ENCODE measurements at places on chromosomes 13 and 19.
A peak's percentile ranks its signal among the peaks of the same experiment; 100 is the strongest.

- DNase-seq, result no peak
Observed at GRCh38 chr13:39998166-39998565, 342.7 kb downstream of the COG6 start.

DNA sequence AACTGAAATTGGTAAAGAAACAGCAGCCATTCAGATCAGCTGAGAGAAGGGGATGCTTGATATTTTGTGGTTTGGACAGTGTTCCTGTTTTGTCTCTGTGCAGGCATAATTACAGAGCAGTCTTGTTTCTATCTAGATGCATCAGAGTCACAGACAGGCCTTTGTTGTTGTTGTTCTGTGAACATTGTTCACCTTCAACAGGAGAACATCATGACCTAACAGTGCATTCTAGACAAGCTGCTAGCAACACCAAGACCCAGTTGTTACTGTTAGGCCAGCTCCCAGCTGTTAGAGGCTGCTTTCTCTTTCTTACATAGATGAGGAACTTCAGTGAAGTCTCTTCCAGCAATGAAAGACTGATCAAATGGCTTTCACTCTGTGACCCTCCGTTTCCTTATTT lies 8.5 kb upstream of the LSR start:
- DNase-seq, result no peak

GRCh38 chr13:75769141-75769905 lies 133.2 kb downstream of the LMO7 start:
- no peak for DNase-seq

DNA sequence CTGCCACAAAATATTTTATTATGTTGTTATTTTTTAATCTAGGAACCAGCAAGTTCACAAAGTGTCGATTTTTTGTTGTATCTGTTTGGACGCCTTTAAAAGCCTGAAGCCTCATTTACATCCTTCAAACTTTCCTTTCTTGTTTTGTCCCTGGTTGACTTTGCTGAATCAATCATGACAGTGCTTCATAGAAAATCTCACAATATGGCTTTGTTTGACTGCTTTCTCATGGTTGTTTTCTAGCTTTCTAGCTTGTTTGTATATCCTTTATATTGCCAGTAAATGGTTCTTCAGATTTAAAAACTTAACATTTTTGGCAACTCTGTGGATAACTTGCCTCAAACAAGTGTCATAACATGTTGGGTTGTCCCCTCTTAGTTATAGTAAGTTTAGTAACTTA lies 84.1 kb upstream of the ATXN8OS start:
- DNase-seq, result no peak

- DNase-seq, result no peak
Observed at GRCh38 chr13:110346661-110347067, 39.6 kb downstream of the COL4A2 start.

- DNase-seq, result no peak
Observed at GRCh38 chr13:65034266-65034665, 2195.9 kb downstream of the PCDH9 start.

- peak; percentile 31 for DNase-seq
Observed at GRCh38 chr19:6412447-6413091, 12.0 kb downstream of the KHSRP start.

- peak; percentile 58 for DNase-seq
Observed at GRCh38 chr13:48210178-48210577, 22.8 kb upstream of the ITM2B start.

DNA sequence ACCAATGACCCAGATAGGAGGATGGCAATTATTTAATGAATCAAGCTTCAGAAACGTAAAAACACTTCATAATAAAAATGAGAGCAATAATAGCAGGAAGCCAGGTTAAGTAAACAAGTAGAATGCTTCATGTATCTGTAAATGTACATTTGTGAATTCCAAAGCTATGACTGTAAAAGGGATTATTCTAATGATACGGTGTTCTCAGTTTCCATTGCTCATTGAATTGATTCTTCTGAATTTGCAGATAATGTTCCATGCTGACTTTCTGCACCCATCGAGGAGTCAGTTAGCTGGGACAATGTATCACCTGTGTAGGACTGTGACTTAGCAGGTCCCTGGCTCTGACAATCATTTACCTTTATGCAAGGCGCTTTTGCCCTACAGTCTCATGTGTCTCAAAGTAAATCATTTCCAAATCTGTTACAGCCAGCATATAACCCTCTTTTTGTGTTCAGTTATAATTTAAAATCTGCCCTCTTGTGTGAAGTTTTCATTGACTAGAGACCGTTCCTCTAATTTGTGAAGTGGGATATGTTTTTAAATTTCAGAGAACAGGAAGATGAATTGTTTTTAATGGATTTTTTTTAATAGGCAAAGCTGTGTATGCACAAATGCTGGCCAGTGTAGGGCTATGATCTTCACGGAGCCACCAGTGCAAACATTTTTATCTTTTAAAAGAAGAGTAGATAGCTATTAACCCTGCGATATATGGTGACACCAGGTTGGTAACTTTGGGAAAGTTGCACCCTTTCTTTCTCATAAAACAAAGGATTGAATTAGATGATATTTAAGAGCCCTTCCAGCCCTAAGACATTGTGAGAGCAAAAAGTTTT lies 267.1 kb downstream of the KLF5 start:
- DNase-seq, result no peak

- no peak for DNase-seq
Observed at GRCh38 chr13:111584101-111584672, 263.7 kb downstream of the TEX29 start.

- DNase-seq, result no peak
Observed at GRCh38 chr13:49938921-49939320, 2.8 kb upstream of the SPRYD7 start.

GRCh38 chr13:52010890-52011631 lies at the start of gene ATP7B:
TSS of gene ATP7B (minus strand) at chr13:52011450. CDS start at chr13:52011337, 113 bp downstream.
- DNase-seq, result peak; percentile 44

DNA sequence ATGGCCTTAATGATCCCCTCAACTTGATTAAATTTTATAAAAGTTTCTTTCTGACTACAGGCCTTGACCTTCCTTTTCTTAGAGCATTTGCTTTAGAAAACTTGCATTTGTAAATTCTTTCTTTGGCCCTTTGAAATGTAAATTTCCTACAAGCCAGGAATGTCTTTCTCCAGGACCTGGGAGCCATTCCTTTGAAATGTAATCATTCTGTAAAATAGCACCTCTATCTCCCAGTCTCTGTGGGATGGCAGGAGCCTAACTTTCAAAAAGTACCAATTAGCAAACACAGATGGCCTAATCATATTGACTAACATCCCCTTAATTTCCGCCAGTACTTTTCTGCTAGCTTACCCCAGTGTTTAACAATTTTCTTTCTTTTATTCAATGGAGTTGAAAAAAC lies 1394.2 kb upstream of the ATXN8OS start:
- no peak for DNase-seq

DNA sequence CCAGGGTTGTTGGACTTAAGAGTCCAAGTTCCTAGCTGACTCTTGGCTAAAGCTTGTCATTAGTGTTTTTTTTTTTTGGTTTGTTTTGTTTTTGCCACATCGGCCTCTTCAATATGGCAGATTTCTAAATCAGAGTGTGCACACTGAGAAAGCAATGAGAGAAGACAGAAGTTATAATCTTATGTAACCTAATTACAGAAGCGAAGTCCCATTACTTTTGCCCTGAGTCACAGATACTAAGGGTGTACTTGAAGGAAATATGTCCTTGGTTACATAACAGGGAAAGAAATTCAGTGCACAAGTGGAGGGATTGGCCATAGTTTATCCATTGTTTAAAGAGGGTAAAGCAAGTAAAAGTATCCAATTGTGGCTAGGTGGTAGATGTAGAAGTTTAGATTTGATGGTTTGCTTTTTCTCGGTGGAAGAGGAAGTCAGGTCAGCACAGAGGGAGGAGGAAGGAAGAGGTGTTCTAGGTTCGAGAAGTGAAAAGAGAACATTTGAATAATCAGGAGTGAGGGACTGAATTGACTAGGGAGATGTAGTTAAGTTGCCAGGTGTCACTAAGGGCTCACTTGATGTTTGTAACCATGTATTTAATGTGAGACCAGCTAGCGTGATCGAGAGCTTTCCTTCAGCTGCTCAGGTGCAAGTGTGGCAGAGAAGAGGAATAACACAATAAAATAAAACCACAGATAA lies 12.2 kb downstream of the GTF2F2 start:
- DNase-seq, result no peak

DNA sequence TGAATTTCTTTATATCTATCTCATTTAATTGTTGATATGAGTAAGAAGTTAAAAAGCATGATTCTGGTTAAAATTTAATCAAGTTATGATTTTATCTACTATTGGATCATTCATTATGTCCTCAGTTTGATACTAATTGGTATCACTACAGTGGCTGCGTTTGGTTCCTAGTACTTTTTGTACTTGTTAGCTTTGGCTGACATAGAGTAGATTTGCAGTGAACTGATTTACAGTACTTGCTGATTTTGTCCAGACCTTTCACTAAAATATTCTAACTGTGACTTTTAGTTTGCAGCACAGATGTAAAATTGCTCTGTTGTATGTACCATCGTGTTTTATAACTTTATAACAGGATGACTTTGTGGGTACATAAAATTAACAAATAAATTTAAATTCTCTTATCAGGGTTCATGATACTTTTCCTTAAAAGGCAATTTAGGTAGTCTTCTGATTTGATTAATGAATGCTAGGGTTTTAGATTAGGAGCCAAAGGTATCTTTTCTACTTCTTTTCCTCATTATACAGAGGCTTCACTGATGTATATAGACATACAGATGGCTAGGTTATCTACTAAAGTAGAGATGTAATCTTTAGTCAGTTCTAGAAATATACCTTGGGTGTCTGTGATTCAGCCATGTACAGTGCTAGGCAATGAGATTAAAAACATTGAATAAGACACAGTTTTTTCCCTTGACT lies 8.7 kb downstream of the UCHL3 start:
- no peak for DNase-seq

GRCh38 chr19:7067716-7068115 lies 1.8 kb upstream of the ZNF557 start:
- peak; percentile 19 for DNase-seq

- DNase-seq, result peak; percentile 17
Observed at GRCh38 chr13:79435561-79435990, 29.5 kb upstream of the RBM26 start.

DNA sequence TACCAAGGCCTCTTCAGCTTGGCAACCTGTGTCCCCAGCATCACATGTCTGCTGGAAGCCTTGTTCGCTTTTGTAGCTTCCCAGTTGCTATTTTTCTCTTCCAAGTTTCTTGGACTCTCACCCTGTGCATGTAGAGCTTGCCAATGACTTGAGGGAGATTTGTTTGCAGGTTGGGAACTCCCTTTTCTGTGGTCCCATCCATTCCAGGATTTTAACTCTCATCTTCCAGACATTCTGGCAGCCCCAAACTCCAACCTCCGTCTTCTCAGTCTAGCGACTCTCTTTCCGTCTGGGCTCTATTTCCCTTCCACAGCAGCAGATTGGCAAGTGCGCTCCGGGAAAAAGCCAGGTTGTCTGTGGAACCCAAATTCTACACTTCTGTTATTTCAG lies 9.0 kb downstream of the PLAUR start:
- no peak for DNase-seq

- no peak for DNase-seq
Observed at GRCh38 chr13:88303605-88304004, 632.4 kb downstream of the SLITRK5 start.

DNA sequence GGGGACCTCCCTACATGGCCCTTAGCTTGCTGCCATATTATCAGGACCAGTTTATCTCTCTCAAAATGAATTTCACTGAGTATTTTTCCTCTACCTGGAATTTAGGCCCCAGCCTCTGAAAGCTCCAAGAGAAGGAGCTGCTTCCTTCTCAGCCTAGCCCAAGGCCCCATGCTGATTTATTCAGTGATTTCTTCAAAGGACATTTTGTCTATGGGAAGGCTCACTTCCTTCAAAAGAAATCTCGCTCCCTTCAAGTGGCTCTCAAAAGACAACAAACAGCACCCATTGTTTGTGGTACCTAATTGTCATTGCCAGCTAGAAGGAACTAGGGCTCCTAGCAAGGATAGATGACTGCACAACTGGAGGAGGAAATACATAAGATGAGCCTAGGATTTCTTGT lies 172.4 kb downstream of the SLC7A1 start:
- no peak for DNase-seq

- peak; percentile 72 for DNase-seq
Observed at GRCh38 chr19:11152318-11153062, 3.1 kb downstream of the SPC24 start.

GRCh38 chr19:682678-683320 lies 6.6 kb downstream of the FSTL3 start:
- no peak for DNase-seq

DNA sequence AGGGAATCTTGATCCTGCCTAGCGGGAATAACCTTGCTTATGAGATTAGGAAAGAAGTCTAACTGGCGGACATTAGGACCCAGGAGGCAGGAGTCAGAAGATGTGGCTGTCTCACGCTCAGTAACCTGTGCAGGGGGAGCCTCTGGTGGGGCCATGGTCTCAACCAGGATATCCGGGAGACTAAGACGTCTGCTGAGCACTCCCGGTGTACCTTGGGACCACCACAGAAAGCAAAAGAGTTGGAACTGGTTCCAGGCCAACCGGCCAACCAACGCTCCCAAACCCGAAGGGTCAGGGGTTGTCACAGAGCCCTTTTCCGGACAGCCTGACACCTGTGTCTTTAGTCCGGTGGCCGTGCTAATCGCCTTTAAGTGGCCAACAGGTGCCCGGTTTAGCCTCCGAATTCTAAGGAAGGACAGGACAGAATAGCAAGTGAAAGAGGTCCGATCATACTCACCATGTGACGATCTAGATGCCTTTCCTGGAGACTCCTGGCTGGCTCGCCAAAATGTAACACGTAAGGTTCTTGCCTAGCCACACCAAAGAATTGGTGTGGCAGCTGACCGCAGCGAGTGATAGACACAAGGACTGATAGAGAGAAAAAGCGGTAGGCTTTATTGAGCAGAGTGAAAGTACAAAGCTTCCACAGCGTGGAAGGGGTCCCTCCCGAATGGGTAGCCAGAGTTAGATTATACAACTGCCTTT lies 103.9 kb upstream of the DIAPH3 start:
- no peak for DNase-seq

- no peak for DNase-seq
Observed at GRCh38 chr13:52749419-52749818, 9.8 kb upstream of the CNMD start.

DNA sequence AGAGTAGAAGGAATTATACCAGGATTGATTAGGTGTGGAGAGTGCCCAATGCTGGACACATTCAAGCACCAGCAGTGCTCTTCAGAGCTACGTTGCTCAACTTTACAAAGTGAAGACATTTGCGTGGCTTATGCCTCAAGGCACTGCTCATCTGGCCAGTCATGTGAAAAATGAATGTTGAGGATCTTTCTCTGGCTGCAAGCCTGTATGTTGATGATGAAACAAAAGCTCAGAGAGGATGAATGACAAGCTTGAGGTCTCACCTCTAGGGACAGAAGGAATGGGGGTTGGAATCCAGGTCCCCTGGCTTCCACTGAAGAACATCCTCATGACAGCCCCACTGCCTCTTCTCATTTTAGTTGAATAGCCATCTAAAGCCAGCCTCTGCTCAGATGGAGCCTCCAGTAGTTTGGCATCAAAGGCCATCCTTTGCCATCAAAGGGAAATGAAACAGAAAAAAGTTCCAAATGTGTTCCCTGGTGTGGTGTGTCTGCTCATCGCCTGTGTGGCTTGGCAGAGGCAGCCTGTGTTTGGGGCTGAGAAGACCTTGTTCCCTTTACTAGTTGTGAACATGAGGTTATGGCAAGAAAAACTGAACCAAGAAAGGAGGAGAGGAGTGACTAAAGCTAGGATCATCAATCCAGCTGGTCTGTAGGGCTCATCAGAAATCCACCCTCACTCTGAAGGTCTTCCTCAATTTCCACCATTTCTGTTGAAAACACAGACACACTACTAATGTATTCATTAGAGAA lies 114.0 kb upstream of the KL start:
- DNase-seq, result no peak

GRCh38 chr13:72457151-72457550 lies 270.3 kb downstream of the MZT1 start:
- DNase-seq, result no peak

GRCh38 chr13:48258002-48258401 lies 25.0 kb downstream of the ITM2B start:
- DNase-seq, result no peak
